ENCODE measurements at places on chromosomes 12 and 14. TPM values are rescaled to one million over a fixed set of nuclear protein-coding genes. Genes with fewer than 3 reads are reported as not detected.

The TMEM263 gene
- polyA plus RNA-seq = 44.4 TPM

The ACOT4 gene
- polyA plus RNA-seq = 2.4 TPM

The MYF6 gene
- 0.21 TPM for polyA plus RNA-seq

The PARP2 gene
- 30.9 TPM for polyA plus RNA-seq

The RNASE7 gene
- polyA plus RNA-seq = 0.09 TPM

The ADCY4 gene
- polyA plus RNA-seq = 10.5 TPM

GRCh38 chr12:130026608-130027176, 122.9 kb upstream of the TMEM132D start:
- DNase-seq = no peak

- DNase-seq = no peak
Measured at GRCh38 chr12:129927316-129927900, 23.6 kb upstream of the TMEM132D start.

- DNase-seq = no peak
Measured at GRCh38 chr12:123164710-123165261, 13.9 kb upstream of the PITPNM2 start.

GRCh38 chr14:88321692-88322503, 1.2 kb downstream of the KCNK10 start:
- DNase-seq = no peak

DNA sequence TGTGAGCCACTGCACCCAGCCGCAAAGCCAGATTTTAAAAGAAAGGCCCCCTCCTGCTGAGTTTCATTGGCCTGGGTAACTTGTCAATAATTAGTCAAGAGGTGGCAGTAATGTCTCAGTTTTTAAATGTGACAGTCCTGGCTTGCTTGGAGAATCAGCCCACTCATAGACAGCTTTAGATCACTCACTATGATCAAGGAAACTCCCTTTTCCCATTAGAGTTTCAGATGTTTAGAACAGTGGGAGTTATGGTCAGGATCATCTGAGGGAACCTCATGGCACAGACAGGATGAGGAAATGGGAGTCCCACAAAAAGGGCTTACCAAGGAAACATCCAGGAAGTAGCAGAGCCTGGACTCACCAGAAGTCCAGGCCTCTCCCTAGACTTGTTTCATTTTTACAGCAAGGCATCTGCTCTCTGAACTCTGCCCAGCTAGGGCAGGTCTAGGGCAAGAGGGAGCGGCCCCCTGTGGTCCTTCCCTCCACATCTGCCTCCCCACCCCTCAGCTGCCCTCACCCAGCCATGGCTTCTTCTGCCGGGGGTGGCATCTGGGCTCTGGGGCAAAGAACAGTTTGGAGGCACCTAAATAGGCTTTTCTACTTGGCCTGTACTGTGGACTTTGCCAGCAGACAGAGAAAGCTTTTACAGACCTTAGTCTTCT, 11.2 kb downstream of the BCL2L14 start:
- peak; percentile 96 for DNase-seq

DNA sequence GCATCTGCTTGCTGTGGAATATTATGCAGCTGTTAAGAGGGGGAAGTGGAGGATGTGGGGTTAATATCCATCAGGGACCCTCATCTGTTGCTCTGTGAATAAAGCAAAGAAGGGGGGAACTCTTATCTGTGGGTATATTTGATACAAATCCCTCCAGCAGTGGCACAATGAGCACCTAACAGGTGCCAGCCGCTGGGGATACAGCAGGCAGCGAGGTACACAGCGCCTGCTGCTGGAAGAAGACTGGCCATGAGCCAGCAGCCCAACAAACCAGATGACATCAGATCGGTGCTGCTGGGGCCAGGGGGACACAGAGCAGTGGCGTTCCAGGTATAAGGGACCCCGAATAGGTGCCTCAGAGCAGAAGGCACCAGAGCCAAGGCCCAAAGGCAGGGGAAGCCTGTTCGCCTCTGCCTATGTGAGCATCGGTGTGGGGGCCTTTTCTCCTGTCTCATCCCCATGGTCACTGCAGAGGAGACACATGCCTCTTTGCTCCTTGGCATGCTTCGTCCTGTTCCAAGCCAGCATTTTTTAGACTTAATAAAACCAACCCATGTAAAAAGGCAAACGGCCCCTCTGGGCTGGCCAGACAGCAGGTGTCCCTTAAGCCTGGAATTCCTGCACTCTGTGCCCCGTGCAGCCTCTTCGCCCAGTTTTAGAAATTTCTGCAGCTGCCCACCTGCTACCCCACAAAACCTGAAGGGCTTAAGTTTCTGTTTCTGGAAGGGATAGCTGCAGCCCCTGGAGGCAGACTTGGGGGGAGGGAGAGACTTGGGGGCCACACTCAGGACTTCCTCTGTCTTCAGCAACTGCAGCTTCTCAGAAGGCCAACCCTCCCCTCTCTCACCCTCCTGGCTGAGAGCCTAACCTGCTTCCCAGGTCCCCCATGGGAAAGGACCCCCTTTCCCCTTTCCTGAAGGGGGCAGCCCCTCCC, 1.6 kb upstream of the CKB start:
- DNase-seq = no peak

DNA sequence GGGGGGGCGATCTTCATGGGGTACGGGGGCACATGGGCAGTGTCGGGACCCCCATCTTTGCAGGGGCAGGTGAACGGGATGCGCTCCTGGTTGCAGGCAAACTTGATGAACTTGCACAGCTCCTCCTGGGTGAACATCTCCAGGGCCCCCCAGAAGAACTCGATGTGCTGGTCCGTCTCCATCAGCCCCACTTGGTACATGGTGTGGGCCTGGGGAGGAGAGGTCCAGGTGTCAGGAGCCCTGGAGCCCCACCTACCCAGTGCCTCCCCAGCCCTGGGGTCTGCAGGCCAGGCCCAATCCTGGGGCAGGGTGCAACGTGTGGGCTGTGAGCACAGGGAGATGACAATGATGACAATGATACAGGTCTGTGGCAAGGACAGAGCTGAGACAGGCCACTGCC, 37.7 kb downstream of the TRAFD1 start:
- DNase-seq = no peak

- peak; percentile 48 for DNase-seq
Measured at GRCh38 chr12:43815416-43815815, 9.3 kb upstream of the TWF1 start.

GRCh38 chr12:106839333-106839732, 64.9 kb downstream of the RIC8B start:
- no peak for DNase-seq

- DNase-seq = no peak
Measured at GRCh38 chr12:92540782-92541423, 161.9 kb upstream of the PLEKHG7 start.

DNA sequence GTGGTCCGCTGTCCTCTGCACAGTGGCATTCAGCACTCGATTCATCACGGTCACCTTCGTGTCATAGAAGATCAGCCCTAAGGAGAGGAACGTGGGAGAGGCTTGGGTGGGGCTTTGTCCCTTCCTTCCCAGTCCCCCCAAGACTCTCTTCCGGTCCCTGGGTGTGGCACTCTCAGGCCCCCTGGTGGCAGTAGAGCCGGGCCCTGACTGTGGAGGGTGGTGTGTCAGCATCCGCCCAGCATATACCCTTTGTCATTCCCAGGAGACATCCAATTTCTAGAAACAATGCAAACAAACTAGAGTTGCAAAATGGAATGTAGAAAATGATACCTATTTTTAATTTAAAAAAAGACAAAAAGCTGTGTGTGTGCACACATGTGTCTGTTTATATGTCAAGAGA, 45.0 kb downstream of the TRAFD1 start:
- no peak for DNase-seq

DNA sequence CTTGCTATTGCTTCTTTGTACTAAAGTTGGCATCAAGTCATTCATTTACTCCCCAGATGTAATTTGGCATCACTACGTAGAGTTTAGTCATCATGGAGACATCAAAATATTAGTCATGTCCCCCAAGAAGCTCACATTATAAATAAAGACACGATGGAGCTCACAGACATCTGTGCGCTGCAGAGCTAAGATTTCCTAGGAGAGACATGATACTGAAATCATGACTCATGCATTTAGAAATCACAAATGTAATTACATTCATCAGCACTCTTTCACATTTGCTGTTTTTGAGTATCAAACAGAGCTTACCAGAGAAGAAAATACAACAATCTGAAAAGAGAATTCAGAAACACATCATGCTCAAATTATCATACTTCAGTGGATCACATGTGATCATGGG, 169.8 kb downstream of the LRIG3 start:
- DNase-seq = no peak

GRCh38 chr14:34833549-34834523, 41.3 kb downstream of the BAZ1A start:
- no peak for DNase-seq

GRCh38 chr14:88477513-88478250, 77.1 kb downstream of the PTPN21 start:
- no peak for DNase-seq
